ENCODE measurements at places on chromosomes 3 and 15.

DNA sequence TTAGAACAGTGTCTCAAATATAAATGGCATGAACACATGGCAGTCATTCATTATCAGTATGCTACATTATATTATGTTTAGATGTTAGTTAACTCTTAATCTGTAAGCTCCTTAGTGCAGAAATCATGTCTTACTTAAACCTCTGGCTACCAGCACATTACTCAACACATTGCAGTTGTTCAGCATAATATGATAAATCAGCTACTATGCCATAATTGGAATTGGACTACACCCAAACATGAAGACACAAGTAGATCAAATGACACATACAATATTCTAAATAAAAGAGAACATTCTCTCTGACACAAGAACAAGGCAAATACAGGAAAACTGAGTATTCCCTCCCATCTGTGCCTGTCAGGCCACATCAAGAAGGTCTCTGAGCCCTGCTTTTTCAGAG lies 116.1 kb downstream of the PCCB start:
- DNase-seq: no peak

- no peak for DNase-seq
These were observed 64.9 kb upstream of the PYGO1 start for GRCh38 chr15:55652909-55653495.

DNA sequence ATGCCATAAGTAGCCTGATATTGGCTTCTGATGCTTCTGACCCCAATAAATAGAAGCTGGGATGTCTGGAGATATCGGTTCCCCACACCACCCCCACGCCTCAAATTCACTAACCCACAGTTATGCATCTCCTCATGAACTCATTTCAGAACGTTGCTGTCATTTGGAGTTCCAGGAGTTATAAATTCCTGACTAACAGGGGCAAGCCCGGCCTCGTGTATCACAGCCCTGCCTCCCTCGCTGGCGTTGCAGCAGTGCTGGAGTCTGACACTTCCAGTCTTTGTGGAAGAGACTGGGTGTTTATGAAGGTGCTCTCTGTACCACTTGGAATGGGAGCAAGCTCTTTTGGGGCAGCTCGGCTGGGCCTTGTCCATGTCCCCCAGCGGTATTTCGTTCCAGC lies 101.0 kb downstream of the ANP32A start:
- DNase-seq: no peak

DNA sequence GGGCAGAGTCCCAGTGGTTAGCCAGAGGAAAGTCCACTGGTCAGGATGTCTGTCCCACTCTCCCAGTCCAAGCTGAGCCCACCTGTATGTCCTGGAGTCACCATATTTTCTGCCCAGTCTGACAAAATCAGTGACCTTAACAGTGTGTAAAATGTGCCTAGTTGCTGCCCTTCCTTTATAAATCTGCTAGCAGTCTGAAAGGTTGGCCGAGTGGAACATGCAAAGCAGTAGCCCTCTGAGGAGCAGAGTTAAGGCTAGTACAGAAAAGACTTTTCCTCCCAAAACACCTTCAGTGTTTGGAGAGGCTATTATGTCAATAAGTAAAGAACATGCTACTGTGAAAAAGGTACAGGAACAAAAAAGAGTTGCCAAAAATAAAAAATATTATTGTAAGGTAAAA lies 15.3 kb downstream of the TTC21A start:
- DNase-seq: no peak

- no peak for DNase-seq
These were observed 51.0 kb upstream of the SSR3 start for GRCh38 chr3:156605686-156606605.

GRCh38 chr3:183117056-183117455 lies 17.8 kb upstream of the MCCC1 start:
- DNase-seq: no peak

GRCh38 chr3:105429034-105429762 lies 62.5 kb downstream of the ALCAM start:
- DNase-seq: no peak

DNA sequence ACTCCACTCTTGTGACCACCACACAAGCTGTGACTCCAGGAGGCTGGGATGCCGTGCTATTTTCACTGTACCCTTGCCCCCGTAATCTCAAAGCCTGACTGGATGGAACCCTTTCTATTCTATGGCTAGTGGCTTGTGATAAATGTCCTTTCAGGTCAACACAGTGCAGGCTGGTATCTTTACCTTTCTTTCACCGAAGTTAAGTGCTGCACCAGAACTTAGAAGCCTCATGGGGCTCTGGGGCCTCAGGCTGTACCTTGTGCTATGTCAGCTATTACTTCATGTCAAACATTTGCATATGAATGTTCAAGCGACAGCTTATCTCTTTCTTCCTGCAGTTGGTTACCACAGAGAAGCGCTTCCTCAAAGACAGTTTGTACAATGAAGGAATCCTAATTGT lies 66.8 kb downstream of the RPL39L start:
- no peak for DNase-seq

- no peak for DNase-seq
These were observed 1.6 kb upstream of the SUCNR1 start for GRCh38 chr3:151871639-151872468.

DNA sequence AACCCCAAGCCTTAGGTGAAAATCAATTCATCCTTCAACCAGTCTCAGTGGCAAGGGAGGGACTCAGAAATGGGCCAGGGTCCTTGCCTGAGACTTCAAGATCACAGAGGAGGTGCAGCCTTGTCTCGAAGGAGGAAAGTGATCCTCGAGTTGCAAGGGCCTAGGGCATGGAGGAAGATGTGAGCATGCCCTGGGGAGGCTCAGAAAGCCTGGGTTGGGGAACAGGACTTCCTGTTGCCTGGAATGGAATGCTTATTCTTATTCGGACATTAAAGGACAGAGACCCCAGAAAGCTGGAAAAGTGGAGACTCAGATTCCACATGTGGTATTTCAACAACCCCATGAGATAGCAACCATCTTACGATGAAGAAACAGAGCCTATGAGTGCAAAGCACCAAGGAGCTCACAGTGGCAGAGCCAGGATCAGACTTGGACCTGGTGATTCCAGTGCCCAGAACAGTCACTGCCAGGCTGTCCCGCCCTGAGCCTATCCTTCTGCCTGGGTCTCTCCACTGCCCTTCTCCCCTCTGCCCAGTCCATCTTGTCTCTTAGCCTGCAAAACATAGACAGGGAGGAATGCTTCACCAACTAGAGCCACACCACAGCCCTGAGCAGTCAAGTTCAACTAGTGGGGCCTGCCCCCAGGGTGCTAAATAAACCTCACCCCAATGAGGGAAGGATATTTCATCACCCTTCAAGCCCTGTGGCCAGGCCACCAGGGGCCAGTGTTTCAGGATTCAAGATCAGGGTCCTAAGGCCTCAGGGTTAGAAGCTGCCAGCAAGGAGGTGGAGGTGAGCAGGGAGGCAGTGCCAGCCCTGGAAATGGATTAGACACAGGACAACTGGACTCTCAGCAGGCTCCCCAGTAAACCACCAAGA lies 21.9 kb downstream of the DAPK2 start:
- DNase-seq: no peak

DNA sequence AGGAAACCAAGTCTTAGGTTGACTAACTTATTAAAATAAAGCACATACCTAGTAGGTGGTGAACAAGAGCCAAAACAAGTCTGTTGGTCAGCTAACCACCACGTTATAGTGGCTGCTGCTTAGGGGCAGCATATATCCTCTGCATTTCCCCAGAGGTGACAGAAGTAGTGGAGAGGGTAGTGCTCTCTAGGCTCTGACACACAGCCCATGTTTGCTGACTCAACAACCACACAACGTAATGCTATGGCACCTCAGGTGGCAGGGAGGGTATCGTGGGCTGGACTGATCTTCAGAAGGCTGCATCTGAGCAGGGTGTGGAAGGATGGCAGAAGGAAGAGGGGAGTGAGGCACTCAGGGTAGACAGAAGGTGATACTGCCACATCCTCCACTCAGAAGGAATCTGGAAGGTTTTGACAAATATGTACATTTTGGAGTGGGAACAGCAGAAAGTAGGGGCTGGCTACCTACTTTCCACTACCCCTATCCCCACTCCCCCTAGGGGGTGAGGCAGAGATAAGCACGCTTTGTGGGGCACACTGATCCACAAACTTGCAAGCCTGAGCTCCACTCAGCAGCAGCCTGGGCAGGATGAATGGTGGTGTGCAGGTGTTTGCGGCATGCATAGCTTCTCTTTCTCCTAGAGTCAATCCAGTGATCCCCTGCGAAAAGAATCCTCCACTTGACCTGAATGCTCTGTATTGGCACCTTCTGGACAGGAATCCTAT lies 178.1 kb downstream of the RORA start:
- no peak for DNase-seq

- DNase-seq: no peak
These were observed 13.9 kb downstream of the FAM3D start for GRCh38 chr3:58652624-58653023.

- no peak for DNase-seq
These were observed 250.7 kb downstream of the OPA1 start for GRCh38 chr3:193843474-193844301.

- DNase-seq: no peak
These were observed 1.2 kb downstream of the TWF2 start for GRCh38 chr3:52237657-52238172.

- DNase-seq: no peak
These were observed 239.2 kb downstream of the PDZRN3 start for GRCh38 chr3:73385568-73385967.

- DNase-seq: no peak
These were observed 52.4 kb upstream of the CMSS1 start for GRCh38 chr3:99765042-99765942.

- DNase-seq: no peak
These were observed 17.3 kb downstream of the FAIM start for GRCh38 chr3:138625707-138626365.

DNA sequence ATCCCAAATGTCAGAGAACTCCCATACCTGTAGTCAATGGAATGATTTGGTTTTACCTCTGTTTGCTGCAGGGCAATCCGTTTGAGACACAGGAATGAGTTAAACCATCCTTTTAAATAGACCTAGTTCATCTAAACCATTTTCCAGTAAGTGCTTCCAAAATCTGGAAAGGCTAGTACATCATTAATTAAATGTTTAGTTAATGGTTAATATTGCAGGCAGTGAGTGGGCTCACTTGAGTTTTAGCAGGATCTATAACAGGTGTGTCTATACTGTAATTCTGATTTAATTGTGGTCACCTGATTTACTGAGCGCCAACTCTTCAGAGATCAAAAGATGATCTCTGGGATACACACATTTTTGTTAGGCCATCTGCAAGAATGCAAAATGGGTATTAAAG lies 353.9 kb upstream of the ROPN1 start:
- no peak for DNase-seq

- no peak for DNase-seq
These were observed 156.0 kb upstream of the CD96 start for GRCh38 chr3:111385971-111386495.

DNA sequence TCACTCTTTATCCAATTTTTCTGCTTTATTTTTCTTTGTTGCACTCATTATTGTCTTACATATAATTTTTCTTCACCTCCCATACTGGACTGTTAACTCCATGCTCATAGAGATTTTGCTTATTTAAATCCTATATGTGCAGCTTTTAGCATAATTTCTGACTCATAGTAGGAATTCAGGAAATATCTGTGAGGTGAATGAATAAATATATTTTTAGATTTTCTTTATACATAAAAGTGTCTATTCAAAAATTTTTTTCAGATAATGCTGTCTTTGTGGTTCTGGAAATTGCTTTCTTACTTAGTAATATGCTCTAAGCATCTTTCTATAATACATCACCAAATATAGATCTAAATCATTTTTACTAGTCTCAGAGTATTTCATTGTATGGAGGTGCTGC lies 191.8 kb upstream of the SUCLG2 start:
- no peak for DNase-seq

- no peak for DNase-seq
These were observed 532 bp upstream of the RTP1 start for GRCh38 chr3:187196573-187197334.

GRCh38 chr3:140467104-140467577 lies 210.7 kb upstream of the TRIM42 start:
- DNase-seq: no peak

- no peak for DNase-seq
These were observed 21.5 kb upstream of the FSTL1 start for GRCh38 chr3:120472121-120472844.
